ENCODE measurements at places on chromosomes 3 and 15. TPM values are rescaled to one million over a fixed set of nuclear protein-coding genes. Genes with fewer than 3 reads are reported as not detected.

DNA sequence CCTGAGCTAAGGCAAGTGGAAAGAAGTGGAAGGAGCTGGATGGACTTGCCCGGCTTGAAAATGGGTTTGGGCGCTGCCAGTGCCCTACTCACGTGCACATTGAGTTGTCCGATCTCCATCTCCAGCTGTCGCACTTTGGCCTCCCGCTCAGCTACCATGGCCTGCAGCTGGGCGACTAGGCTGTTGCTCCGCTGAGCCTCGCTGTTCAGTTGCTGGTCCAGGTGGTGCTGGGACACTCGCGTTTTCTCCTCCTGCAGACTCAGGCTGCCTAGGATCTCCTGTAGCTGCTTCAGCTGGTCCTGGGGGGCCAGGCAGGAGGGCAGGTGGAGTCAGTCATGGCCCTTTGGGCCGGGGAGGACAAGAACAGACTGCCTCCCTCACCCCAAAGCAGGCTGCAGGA lies 33.0 kb upstream of the HHATL start:
- DNase-seq: no peak

DNA sequence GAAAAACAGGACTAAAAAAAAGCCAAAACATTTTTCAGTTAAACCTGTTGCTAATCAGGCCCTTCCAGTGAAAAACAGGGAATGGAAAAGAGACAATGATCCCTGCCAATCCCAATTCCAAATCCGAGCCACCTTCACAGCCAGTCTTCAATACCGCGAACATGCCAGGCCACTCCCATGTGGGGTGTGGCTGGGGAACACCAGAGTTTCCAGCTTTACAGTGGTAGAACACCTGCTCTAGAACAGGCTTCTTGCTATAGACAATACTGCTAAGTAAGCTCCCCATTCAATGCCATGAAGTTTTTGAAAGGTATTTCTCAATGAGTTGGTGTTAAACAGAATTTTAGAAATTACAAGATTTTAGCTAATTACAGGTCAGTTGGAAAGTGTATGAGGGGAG lies 228.3 kb downstream of the ATP8B4 start:
- DNase-seq: no peak

- DNase-seq: no peak
Observed at GRCh38 chr3:64022451-64023186, 675 bp downstream of the PSMD6 start.

DNA sequence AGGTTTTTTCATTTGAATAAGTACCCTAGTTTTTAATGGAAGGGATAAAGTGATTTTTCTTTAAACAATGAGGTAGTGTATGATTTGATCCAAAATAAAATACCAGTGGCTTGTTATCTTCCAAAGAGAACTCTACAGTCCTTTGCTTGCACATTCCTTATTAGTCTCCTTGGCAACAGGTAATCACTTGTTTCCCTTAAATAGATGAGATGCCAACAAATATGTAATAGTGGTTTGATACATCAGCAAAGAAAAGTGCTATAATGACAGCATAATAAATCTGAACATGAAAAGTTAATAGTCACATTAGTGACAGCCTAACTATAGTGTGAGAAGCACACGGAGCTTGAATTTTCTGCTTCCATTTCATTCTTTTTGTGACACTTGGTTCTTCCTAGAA lies 360.2 kb downstream of the ZNF385D start:
- DNase-seq: no peak

GRCh38 chr3:79019137-79019923 lies 748.5 kb downstream of the ROBO1 start:
- DNase-seq: peak; percentile 70

DNA sequence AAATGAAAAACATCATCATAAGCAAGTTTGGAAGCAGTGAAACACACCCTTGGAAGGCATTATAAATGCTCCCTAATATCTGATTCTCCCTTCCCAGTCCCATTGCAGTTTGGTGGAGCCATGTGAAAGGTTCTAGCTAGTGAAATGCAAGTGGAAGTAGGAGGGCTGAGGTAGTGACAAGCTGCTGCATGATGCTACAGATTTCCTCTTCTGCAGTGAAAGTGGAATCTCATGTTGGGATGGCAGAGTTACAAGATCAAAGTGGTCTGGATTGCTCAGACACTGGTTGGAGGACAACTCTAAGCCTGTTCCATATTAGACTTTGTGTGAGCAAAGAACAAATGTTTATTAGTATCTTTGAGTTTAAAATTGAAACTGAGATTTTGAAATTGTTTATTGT lies 3.3 kb upstream of the PDCD6IP start:
- DNase-seq: no peak

DNA sequence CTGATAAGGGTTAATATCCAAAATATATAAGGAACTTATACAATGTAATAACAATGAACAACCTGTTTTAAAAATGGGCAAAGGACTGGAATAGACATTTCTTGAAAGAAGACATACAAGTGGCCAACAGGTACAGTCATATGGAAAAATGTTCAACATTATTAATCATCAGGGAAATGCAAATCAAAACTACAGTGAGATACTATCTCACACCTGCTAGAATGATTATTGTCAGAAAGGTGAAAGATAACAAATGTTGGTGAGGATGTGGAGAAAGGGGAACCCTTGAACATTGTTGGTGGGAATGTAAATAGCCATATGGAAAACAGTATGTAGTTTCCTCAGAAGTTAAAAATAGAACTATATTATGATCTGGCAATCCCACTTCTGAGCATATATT lies 20.4 kb downstream of the GOLM2 start:
- DNase-seq: no peak

DNA sequence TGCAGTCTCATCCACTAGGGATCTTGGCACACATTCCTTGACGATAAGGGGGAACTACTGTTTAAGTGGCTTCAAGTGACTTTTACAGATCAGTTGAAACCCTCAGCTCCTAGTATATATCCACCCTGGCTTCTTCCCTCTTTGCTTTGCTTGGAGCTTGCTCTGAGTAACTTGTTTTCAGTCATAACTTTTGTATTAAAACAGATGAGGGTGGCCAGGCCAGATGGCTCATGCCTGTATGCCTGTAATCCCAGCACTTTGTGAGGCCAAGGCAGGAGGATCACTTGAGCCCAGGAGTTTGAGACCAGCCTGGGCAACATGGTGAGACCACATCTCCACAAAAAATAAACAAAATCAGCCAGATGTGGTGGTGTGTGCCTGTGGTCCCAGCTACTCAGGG lies 42.4 kb downstream of the EOMES start:
- no peak for DNase-seq

DNA sequence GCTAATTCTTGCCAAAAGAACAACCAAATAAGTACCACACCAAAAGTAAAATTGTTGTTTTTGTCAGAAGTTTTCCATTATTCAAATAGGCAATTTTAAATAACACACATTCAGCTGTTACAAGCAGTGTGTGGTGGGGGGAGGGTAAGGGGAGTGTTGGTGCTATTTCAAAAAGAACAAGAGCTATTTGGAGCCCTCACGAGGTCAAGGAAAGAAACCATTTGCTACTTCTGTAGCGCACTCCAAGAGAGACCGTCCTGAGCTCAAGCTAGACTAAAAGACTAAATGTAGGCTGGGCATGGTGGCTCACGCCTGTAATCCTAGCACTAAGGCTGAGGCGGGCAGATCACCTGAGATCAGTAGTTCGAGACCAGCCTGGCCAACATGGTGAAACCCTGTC lies 21.2 kb upstream of the IGF2BP2 start:
- DNase-seq: no peak

DNA sequence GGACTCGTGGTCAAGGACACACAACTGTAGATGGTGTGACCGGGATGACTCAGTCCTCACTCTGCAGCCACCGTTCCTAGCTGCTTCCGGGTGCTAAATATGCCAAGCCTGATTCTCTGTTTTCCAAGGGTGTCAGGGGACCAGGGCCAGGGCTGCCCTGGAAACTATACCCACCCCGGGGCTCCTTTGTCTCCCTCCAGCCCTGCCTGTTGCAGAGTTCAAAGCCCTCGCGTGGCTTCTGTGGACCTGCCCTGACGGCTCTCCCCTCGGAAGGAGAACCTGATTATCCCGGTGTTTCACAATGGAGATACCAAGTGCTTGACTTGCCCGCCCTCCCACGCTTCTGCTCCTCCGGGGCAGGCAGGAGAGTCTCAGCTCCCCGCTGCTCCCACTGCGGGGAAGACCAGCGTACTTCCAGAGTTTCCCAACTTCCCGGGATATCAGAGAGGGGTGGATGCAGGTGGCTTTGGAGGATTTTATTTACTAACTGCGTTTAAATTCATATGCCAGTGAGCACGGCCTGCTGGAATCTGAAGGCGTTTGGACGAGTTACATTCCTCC lies 125.0 kb downstream of the ASB7 start:
- no peak for DNase-seq

GRCh38 chr15:52292780-52293392 lies 2.7 kb downstream of the MYO5C start:
- DNase-seq: no peak

DNA sequence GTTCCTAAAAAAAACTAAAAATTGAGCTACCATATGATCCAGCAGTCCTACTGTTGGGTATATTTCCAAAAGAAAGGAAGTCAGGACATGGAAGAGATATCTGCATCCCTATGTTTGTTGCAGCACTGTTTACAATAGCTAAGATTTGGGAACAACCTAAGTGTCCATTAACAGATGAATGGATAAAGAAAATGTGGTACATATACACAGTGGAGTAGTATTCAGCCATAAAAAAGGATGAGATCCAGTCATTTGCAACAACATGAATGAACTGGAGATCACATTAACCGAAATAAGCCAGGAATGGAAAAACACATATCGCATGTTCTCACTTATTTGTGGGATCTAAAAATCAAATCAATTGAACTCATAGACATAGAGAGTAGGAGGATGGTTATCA lies 29.5 kb downstream of the LRRC49 start:
- DNase-seq: no peak

- peak; percentile 43 for DNase-seq
Observed at GRCh38 chr3:27633224-27633545, 88.9 kb downstream of the EOMES start.

GRCh38 chr3:37218206-37218605 lies 43.8 kb upstream of the LRRFIP2 start:
- DNase-seq: no peak

- DNase-seq: no peak
Observed at GRCh38 chr15:80609512-80609946, 85.6 kb upstream of the ABHD17C start.

- no peak for DNase-seq
Observed at GRCh38 chr15:27359586-27359985, 388.6 kb downstream of the GABRG3 start.

- DNase-seq: no peak
Observed at GRCh38 chr3:96236522-96236921, 577.9 kb upstream of the EPHA6 start.

GRCh38 chr3:143170676-143171075 lies 51.1 kb downstream of the CHST2 start:
- DNase-seq: no peak

DNA sequence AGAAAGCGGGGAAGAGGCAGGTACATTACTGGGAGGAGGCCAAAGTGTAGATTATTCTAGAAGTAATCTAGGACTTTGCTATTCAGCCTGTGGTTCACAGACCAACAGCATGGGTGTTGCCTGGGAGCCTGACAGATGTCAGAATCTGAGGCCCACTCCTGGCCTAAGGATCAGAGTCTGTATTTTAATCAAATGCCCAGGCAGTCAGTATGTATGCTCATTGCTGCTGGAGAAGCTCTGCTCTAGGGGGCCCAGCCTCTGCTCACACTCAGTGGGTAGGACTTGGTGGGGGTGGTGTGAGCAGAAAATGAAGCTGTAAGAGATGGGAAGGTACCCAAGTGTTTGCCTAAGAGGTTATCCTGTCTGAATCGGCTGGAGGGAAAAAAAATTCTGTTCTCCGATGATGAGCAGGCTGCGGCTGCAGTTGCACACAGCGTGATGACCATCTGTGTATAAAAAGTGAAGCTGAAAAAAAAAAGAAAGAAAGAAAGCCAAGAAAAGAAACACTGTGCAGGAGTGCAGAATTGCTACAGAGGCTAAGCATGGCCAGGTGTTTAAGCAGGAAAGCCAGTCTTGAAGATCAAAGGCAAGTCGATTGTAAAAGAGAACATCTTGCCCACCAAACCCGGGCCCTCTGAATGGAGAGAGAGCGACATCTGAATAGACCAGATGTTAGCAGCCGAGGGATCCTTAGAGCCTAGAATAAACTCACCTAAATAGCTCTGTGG lies 65.2 kb downstream of the EIF4E3 start:
- DNase-seq: no peak

DNA sequence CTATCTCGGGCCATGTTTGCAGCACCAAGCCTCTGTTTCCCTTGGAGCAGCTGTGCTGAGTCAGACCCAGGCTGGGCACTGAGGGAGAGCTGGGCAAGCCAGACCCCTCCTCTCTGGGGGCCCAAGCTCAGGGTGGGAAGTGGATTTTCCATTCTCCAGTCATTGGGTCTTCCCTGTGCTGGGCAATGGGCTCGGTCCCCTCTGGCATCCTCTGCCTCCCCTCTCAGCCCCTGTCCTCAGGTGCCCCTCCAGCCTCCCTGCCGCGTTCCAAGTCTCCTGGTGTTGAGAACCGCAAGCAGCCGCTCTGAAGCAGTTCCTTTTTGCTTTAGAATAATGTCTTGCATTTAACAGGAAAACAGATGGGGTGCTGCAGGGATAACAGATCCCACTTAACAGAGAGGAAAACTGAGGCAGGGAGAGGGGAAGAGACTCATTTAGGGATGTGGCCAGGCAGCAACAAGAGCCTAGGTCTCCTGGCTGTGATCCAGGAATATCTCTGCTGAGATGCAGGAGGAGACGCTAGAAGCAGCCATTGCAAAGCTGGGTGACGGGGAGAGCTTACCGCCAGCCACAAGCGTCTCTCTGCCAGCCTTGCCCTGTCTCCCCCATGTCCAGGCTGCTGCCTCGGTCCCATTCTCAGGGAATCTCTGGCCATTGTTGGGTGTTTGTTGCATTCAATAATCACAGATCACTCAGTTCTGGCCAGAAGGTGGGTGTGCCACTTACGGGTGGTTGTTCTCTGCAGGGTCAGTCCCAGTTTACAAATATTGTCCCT lies 1.2 kb downstream of the RHO start:
- DNase-seq: no peak

DNA sequence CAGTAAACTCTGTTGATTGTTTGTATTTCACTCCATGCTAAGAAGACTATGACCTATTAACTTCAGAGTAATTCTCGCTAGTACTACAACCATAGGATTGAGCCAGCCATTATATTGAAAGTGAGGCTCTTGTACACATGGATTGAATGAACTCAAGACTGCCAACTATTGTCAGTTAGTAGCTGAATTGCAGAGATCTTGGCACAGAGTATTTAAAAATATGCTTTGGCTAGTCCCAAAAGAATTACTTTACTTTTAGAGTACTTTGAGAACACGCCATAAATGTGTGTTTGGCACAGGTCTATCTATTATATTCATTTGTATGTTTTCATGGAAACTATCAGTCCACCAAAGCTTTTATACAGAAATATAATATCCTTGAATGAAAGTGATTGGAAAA lies 226.7 kb upstream of the DCBLD2 start:
- DNase-seq: no peak

- DNase-seq: no peak
Observed at GRCh38 chr3:57151749-57152148, 13.4 kb downstream of the IL17RD start.

The GREM1 gene
- 13.7 TPM for total RNA-seq

The SAXO2 gene
- 8.5 TPM for total RNA-seq

The OR5K2 gene
- not detected for total RNA-seq

The FLNB gene
- 410 TPM for total RNA-seq

The NEK10 gene
- total RNA-seq: 0.98 TPM

The CCR9 gene
- 0.34 TPM for total RNA-seq

The GPR160 gene
- 65.7 TPM for total RNA-seq

The PLCB2 gene
- 6.0 TPM for total RNA-seq

The ELL3 gene
- total RNA-seq: 34.6 TPM

The SCN11A gene
- total RNA-seq: 0.61 TPM

The ITPKA gene
- total RNA-seq: 46.4 TPM

The INSYN1 gene
- 1.5 TPM for total RNA-seq

The SAMMSON gene
- total RNA-seq: not detected

Measured in left colon (tissue), 2 donors.